ENCODE measurements at places on chromosomes 3 and 15. TPM values are rescaled to one million over a fixed set of nuclear protein-coding genes. Genes with fewer than 3 reads are reported as not detected.

The LMOD3 gene
- polyA plus RNA-seq: not detected

- DNase-seq: no peak
Observed at GRCh38 chr15:91517491-91518200, 335.9 kb upstream of the SLCO3A1 start.

DNA sequence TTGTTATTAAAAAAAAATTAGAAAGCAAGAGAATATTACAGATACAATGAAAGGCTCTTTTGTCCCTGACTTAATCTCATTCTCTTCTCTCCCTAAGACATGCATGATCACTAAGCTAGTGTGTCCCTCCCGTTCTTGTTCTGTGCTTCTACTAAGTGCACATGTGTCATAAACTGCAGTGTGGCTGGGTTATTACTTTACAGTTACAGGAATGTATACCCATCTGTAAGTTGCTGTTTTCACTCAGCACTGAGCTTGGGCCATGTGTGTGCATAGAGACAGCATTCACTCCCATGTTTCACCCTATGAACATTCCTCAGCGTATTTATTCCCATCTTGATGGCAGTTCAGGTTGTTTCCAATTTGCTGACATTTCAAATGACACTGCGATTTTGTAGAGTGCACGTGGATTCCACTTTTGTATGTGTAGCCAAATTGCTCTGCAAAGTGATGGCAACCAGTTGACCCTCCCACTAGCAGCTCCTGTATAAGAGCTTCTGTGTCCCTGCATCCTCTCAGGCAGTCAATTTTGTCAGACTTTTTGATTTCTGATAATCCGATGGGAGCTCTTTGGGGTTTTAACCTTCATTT, 145.8 kb upstream of the UBE2E1 start:
- no peak for DNase-seq

DNA sequence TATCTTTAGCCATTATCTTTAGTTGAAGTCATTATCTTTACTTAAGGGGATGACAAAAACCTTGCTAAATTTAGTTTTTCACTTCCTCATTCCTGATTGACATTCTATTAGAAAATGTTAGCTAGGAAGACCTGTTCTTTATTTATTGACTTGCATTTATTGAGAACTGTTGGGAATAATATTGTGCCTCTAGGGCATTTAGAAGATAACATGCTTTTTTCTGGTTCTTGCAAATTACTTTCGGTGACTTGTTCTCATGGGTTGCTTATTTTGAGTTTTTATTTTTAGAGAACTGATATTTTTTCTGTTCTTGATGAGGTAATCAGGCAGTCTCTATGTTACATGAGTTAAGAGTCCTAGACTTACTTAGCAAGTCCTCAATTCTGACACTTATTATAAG, 48.3 kb upstream of the CTDSPL start:
- no peak for DNase-seq

DNA sequence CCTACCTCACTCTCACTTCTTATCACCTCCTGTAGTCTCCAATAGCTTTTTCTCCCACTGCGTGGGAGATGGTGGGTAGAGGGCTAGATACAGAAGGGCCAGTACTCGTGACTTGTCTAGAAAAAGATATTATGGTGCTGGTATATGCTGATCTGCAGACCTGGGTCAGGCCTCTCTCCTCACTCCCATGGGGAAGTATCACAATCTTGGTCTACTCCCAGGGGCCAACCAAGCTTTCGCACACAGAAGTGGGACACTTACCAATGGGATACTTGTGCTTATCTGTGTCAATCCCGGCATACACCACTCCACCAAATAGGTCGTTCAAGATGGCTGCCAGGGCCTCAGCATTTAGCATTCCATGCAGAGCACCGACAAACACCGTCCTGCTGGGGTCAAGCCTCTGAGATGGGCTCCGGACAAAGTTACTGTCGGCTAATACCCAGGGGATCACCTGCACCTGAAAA, 9.0 kb upstream of the RPS17 start:
- DNase-seq: no peak

GRCh38 chr15:78018445-78018844, 59.1 kb downstream of the TBC1D2B start:
- DNase-seq: no peak

DNA sequence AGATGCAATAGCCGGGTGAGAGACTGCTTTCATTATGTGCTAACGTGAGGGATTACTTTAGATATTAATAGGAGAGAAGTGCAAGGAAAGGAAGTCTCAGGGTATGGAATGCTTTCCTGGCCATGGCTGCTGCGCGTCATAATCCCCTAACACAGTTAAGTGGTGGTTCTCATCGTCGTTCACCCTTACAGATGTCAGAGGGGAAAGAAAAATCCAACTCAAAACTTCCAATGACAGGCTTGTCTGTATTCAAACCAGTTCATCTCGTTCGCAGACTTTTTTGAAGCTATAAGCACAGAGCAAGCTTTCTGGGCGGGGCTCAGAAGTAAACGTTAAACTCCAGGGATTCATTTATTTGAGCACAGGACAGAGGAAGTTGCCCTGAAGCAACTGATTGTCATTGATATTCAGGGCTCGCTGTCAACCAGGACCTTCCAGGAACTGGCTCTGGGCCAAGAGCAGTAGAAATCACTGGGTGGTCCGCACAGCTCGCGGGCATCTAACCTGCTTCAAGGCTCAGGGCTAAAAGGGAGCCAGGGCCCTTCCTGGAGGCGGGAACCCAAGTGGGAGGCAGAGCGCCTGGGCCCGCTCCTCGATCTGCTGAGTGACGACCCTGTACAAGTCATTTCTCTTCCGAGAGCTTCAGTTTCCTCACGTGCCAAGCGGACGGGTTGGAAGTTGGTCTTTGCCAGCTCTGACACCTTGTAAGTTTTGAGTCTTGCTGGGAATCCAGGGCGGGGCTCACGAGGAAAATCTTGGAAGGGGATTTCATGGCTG, 1.1 kb upstream of the LPP start:
- no peak for DNase-seq

DNA sequence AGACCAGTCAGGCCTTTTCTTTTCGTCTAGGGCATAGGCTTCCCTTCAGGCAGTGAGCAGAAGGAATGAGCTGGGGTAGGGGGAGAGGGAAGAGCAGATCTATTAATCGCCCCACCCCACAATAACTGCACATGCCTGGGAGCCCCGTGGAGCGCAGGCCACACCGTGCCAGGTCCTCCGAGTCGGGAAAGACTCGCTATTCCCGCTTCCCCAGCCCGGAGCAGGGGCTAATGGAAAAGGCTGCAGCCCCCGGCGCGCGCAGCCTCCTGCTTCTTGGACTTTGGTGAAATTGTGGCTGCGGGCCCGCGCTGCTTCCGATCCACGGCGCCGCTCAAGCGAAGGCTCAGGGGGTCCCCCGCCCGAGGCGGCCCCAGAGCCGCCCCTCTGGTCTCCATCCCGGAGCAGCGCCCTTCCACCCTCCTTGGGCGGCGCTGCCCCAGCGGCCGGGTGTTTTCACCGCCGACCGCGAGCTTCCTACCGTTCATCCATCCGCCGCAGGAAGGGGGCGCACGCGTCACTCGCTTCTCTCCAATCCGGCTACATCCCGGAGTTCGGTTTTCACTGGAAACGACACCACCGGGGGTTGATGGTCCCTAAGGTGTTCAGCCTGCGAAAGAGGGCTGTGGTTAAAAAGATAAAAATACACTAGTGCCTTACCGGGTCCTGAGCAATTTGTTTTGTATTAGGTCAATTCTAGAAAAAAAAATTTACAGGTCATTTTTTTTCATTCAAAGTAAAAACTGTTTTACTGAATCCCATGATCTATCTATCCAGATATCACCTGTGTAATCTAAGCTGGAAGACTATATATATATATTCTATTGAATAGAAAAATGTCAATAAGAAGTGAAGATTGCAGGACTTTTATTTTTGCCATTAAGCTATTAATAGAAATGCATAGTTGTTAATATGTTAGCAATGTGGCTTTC, 4.4 kb upstream of the SYNM start:
- DNase-seq: peak; percentile 9

DNA sequence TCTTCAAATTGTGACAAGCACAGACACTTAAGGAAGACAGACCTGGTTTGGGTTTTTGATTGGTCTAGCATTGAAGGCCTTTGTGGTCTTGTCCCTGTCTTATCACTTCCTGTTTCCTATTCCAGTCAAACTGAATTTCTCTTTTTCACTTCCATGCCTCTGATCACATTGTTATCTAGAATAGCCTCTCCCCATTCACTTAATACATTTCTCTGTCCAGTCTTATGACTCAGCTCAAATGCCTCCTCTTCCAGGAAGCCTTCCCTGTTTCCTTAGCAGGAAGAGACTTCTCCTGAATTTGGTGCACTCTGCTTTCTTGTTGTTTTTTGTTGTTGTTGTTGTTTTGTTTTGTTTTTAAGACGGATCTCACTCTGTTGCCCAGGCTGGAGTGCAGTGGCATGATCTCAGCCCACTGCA, 45.5 kb downstream of the LIMD1 start:
- DNase-seq: no peak

DNA sequence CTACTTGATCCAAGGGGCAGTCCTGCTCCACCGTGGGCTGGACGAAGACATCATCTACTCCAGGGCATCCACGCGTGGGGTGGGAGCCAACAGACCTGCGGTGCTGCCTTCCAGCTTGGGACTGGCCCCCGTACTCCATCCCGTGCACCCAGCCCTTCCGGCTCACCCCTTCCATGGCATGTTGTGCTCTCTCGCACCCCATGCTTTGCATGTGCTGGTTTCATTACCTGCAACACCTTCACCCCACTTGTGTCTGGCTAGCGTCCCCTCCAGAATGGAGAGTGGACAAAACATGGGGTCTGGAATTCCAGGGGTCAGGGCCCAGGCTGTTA, 30.2 kb downstream of the SEMA7A start:
- DNase-seq: no peak

GRCh38 chr3:76497636-76498035, 542.3 kb upstream of the ROBO2 start:
- DNase-seq: no peak

The SPATA12 gene
- polyA plus RNA-seq: not detected

The CHRM5 gene
- not detected for polyA plus RNA-seq

The CDCP1 gene
- polyA plus RNA-seq: 3.3 TPM

DNA sequence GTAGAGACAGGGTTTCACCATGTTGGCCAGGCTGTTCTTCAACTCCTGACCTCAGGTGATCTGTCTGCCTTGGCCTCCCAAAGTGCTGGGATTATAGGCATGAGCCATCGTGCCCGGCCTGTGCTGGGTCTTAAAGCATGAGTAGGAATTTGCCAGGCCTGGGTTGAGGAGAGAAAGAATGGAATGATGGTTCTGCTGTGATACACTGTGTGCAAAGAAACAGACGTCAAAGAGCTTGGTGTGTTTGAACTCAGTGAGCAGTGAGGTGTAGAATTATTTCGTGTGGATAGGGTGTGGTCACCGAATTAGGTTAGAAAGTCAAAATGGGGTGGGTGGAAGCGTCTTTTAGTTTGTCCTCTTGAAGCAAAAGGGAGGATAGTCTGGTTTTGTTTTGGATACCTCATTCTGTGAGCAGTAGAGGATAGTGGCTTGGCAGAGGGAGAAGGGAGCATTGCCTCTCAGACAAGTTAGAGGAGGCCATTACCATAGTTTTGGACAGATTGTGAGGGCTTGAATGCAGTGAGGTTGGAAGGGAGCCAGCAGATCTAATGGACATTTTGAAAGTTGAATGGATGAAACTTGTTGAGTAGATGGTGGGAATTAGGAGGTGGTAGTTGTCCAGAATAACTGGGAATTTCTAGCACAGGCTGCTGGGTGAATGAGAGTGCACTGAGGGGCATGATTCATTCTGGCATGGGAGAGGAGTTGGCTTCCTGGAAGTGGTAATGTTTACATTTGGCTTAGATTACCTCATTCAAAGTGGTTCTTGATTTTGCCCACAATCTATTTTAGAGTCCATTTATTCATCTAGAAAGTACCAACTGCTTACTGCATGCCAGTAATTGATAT, 27.2 kb downstream of the AKAP13 start:
- no peak for DNase-seq

DNA sequence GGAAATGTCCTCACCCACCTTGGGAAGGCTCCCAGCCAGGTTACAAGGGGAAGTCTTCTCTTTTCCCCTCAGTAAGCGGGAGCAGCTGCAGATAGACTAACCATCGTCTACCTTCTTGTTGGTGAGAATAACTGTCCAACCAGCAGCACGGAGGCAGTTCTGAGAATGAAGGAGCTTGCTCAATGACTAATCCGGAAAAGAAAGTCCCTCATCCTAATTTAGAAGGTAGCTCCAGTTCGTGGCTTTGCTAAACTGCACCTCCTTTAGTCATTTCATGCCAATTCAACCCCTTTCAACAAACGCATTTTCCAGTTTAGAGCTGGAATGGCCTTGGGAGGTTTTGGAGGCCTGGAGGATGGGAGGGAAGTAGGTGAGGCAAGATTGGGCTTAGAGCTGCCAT, 527.4 kb upstream of the PROK2 start:
- no peak for DNase-seq

The GXYLT2 gene
- polyA plus RNA-seq: not detected

The SLC7A14 gene
- not detected for polyA plus RNA-seq

The TUBGCP4 gene
- 11.1 TPM for polyA plus RNA-seq

The ST3GAL6 gene
- not detected for polyA plus RNA-seq

- DNase-seq: peak; percentile 46
Observed at GRCh38 chr15:28123408-28124023, 24.4 kb upstream of the OCA2 start.

DNA sequence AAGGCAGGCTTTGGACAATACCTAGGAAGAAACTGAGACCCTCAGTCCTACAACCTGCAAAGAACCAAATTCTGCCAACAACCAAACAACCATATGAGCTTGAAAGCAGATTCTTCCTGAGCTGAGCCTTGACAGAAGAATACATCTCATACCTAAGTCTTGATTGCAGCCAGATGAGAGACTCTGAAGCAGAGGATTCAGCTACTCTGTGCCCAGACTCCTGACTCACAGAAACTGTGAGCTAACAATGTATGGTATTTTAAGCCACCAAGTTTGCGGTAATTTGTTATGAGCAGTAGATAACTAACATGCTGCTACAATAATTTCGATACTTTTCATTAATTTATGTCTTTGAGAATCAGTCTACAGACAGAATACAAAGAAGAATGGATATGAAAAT, 325.1 kb upstream of the CBLB start:
- DNase-seq: no peak

The ARGFX gene
- polyA plus RNA-seq: not detected

DNA sequence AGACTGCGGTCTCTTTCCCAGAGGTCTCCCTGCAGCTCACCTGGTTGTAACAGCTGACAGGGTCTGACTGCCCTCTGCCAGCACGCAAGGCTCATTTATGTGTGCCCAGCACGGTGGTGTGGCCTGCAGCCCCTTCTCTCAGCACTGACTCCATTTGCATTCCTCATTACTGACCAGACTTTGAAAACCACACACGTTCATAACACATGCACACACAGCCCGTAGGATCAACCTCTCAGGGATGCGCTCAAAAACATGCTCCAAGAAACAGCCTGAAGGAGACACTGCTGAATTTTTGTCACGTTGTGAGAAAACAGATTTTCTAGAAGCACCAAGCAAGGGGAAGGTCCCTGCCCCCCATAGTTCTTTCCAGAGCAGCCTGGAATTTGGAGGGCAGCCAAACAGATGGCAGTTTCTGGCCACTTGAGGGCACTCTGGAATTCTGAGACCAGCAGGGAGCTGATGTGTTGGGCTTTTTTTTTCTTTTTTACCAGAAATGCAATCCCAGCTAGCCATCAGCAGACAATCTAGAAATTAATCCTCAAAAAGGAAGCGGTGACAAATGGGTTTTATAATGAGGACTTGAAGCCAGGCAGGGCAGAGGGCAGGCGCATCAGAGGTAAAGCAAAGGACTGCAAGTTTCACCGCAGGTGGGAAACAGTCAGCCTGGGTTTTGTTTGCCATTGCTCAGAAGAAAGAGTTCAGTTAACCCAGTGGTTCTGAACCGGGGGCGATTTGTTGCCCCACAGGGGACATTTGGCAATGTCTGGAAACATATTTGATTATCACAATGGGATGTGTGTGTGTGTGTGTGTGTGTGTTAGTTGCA, 170.5 kb upstream of the PROK2 start:
- DNase-seq: no peak

All from immature natural killer cell (primary cell).